ENCODE measurements at places on chromosomes 4 and X. TPM values are rescaled to one million over a fixed set of nuclear protein-coding genes. Genes with fewer than 3 reads are reported as not detected.

GRCh38 chrX:74540635-74541249 lies 73.7 kb downstream of the RLIM start:
- DNase-seq, result no peak

DNA sequence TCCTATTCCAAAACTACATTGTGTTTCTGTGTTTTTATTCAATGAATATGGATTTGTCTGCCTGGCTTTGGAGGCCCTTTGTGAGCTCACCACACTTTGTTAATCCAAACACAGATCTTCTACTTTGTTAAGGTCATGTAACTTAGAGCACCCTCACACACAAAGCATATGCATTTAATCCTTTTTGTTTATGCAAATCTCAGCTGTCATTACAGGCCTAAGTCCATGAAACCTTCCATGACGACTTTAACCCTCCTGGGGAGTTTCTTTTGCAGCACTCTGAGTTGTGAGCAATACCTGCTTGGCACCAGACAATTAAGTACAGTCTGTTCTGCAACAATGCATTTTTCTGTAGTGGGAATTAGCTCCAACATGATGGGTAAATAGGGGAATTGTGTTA lies 14.9 kb downstream of the CCSER1 start:
- no peak for DNase-seq

DNA sequence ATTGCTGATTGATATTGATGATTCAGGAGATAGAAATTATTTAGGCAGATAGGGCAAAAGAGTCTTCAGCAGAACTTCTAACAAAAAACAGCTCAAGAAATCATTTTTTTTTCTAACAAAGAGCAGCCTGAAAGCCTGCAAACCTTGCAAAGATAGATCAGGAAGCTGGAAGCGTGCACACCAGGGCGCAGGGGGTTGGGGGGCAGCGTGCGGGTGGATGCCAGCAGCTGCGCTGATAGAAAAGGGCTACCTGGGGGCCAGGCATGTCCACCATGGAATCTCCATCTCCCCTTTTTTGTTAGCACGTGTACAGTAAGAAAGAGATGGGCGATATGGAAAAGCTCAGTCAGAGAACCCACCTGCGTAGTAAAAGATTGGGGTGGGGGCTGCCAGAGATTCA lies 1.7 kb upstream of the CCDC110 start:
- no peak for DNase-seq

- no peak for DNase-seq
Observed at GRCh38 chr4:82842593-82842992, 44.0 kb upstream of the SCD5 start.

GRCh38 chr4:167908816-167909215 lies 183.5 kb upstream of the ANXA10 start:
- no peak for DNase-seq

- DNase-seq, result no peak
Observed at GRCh38 chr4:76991161-76991660, 41.7 kb downstream of the SEPTIN11 start.

GRCh38 chrX:48580662-48581061 lies 6.4 kb downstream of the RBM3 start:
- DNase-seq, result no peak

GRCh38 chrX:12997906-12998687 lies 23.2 kb downstream of the TMSB4X start:
- DNase-seq, result no peak

GRCh38 chr4:120723986-120724385 lies 198.5 kb downstream of the PRDM5 start:
- no peak for DNase-seq

DNA sequence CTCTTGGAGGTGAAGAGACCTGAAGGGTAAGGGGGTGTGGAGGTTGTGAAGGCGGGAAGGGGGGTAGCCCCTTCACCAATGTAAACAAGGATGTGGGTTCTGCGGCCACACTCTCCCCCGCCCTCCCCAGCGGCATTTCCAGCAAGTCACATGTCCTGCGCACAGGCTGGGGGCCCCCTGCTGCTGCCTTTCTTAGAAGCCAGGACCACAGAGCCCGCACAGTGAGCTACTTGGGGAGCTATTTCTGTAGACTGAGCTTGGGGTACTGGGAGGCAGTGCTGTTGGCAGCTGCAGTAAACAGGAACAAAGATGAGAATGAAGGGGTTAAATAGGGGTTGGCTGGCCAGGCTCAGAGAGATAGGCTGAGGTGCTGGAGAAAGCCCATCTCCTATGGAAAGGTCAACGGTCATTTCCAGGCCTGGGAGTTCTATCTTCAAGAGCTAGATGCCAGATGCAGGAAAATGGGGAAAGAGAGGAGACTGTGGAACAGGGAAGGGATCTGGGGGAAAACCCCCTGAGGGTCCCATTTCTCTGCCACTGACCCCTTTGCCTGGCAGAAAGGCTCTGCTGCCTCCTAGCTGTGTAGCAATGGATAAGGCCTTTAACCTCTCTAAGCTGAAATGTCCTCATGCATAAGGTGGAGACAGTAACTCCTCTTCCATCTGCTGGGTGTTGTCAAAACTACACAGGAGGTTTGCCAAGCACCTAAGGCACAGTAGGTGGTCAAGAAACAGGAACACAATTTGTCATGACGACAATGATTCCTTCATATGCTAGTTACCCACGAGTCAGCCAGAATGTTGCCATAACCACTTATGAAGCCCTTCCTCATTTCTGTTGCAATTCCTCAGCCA lies 18.5 kb upstream of the PIM2 start:
- DNase-seq, result no peak

TEX13B gene
- total RNA-seq, result not detected

LRIT3 gene
- 0.95 TPM for total RNA-seq

FOXR2 gene
- total RNA-seq, result not detected

SORBS2 gene
- 20.0 TPM for total RNA-seq

All from endothelial cell (in vitro differentiated cells).